ENCODE measurements at places on chromosomes 5 and 9.

DNA sequence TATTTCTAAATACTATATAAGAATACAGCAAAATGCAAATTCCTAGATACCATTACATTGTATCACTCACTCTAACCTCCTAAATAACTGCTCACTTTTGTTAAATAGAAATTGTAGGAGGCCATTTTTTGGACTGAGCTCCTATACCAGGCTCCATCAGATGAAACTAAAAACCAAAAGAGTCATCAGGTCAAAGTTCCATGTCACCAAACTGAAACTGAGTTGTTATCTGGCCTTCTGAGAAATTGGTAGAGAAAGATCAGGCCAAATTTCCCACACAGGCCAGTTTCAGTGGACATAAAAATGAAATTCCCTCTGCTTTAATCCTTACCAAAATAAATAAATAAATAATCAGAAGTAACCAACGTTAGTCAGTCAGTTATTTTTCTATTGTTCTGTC lies 13.8 kb upstream of the SNX2 start:
- no peak for DNase-seq

- no peak for DNase-seq
These were observed 46.4 kb upstream of the APC start for GRCh38 chr5:112691339-112691680.

DNA sequence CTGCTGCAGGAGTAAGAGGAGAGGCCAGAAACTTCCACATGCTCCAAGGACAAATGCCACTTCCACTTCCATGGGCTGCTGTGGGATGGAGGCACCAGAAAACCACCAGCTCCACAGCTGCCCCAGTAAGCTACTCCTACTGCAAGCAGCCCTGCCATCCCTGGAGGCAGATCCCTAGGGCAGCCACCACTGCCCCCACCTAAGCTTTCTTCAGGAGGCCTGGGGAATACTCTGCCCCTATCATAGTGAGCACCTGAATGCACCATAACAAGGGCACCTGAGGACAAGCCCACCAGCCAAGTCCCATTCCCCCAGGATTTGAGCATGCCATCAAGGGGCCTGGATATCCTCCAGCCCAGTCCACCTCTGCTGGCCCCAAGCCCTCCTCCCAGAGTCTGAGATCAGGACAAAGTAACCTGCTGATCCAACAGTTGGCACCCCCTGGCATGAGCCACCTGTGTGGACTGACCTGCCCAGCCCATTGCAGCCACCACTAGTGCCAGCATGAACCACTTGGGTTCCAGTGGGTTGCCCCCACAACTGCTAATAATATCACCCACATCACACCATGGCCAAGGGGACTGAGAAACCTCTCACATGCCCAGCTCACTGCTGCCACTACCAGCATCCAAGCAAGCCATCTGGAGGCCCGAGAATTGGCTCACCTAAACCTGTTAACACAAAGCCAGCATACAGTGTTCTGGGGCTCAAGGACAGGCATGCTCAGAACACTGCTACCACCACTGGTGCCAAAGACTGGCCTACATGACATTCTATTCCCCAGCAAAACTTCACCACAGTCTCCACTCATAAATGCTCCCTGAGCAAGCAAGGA lies 480.1 kb downstream of the CDH12 start:
- no peak for DNase-seq

- no peak for DNase-seq
These were observed 1636.5 kb upstream of the C9orf72 start for GRCh38 chr9:29209748-29210291.

DNA sequence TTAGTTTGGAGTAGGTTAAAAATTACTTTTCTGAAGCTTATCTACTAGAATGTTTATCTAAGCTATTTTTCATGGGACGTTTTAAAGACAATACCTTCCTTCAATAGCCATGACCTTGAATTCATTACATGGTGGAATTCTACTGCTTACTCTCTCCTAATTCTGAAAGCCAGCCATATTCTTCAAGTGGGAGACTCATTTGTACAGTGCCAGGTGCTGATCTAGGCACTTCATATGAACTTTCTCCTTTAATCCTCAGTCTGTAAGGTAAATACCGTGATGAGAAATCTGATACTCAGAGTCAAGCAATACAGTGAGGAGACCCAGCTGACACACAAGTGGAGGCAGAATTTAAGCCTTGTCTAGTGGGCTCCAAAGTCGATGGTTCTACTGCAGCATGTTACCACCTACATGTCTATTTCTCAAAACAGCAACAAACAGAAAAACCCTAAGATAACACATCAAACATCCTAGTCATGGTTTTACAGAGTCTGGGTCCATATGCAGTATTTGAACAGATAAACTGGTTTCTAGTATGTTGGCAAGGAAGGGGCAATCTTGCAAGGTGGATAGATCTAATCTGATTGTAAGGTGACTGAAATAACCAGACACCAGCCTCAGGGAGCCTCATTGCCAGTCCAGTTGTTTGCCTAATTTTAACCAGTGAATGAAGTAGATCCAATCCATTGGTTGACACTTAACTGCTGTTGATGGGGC lies 243.7 kb downstream of the PIK3R1 start:
- no peak for DNase-seq

DNA sequence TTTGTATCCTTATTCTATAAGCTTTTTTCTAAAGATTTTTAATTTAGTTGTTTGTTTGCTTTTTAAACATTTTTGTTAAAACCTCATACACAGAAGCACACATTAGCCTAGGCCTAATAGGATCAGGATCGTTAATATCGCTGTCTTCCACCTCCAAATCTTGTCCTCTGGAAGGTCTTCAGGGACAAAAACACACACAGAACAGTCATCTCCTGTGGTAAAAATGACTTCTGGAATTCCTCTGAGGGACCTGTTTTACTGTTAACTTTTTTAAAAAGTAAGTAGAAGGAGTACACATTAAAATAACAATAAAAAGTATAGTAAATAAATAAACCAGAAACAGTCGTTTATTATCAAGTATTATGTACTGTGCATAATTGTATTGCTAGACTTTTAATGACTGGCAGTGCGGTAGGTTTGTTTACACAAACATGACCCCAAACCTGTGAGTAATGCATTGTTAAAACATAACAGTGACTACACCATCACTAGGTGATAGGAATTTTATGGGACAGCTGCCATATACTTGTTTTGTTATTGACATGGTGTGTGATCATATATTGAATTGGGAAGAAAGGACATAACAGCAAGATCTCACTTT lies 109.6 kb downstream of the ZCCHC7 start:
- no peak for DNase-seq

- no peak for DNase-seq
These were observed 137.3 kb downstream of the ZNF462 start for GRCh38 chr9:107000218-107000617.

- DNase-seq: no peak
These were observed 41.1 kb upstream of the TCF7 start for GRCh38 chr5:134073404-134073803.

DNA sequence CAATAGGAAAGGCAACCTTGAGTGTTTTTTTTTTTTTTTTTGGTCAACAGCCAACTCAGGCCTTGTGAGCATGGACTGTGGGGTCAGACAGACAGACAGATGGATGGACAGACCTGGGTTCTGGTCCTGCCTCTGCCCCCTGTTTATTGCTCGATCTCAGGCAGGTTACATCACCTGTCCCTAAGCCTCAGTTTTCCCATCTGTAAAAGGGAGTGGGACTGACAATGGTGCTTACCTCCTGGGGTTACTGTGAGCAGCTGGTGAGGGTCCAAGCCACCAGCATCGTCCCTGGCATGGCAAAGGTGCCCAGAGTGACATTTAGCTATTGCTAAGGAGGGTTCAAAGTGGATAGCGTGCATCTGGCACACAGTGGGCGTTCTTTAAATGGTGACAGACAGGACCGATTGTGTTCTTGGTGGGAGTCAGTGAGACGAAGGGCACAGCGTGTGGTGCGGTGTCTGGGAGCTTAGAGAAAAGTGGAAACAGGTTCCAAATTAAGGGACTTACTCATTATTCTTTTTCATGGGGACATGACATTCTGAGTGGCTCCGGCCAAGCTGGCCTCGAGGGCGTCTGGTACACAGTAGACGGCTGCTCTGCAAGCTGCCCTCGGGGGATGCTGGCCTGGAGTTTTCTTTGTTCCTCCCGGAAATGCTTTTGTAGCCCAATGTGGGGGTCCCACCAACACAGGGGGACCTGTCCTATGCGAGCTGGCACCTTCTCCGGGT lies 72.1 kb downstream of the COL27A1 start:
- DNase-seq: no peak

DNA sequence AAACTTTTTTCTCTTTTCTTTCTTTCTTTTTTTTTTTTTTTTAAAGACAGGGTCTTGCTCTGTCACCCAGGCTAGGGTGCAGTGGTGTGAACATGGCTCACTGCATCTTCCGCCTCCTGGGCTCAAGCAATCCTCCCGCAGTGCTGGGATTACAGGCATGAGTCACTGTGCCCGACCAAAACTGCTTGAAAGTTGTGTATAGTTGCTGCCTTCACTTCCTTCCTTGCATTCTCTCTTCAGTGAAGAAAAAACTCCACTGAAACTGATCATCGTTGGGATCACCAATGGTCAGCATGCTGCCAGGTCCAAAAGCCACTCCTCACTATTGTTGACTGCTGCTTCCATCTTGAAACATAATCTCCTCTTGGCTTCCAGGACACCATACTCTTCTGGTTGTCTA lies 66.6 kb upstream of the CTNNA1 start:
- no peak for DNase-seq

GRCh38 chr5:174316326-174316725 lies 270.8 kb downstream of the NSG2 start:
- no peak for DNase-seq
